Muscle of leg (tissue), 16 donors: ENCODE measurements at places on chromosomes 16 and 17. TPM values are rescaled to one million over a fixed set of nuclear protein-coding genes. Genes with fewer than 3 reads are reported as not detected.
A peak's percentile ranks its signal among the peaks of the same experiment; 100 is the strongest.

- peak; percentile 58 for DNase-seq
Observed at GRCh38 chr17:60442271-60443173, 20.2 kb downstream of the CHCT1 start.

DNA sequence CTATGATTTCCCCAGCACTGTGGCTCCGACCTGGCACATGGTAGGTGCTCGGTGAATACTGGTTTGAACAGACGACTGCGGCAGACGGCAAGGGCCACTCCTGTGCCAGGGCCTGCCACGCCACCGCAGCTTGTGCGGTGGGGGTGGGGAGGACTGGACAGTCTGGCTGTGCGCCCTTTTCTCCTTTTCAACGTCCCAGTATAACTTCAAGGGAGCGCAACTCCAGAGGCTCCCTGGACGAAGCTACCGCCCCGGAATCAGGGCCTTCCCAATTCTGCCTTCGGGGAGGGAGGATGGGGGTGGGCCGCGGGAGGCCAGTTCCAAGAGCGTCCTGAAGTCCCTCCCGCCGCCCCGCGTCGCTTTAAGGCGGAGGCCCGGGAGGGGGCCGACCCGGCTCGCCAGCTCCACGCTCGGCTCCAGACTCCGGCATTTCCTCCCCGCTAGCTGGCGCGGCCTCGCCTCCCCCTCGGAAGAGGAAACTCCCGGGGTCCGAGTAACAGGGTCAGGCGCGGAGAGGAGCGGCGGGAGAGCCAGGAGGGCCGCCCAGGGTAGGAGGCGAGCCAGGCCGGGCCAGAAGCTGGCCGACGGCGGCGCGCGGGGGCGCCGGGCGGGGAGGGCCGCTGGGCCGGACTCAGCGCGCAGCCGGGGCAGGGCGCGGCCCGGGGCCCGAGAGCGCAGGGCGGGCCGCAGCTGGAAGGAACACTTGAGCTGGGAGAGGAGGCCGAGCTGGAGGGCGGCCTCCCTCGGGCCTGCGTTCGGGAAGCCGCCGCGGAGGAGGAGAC lies at the start of gene ITPRIPL2:
ITPRIPL2 (plus strand) TSS at position 388 of the 782 bp plus-strand sequence. CDS start 498 bp downstream, outside the sequence.
- peak; percentile 97 for DNase-seq

GRCh38 chr17:2369039-2369438 lies 31.7 kb downstream of the SGSM2 start:
- no peak for DNase-seq

- no peak for DNase-seq
Observed at GRCh38 chr16:23143391-23143790, 5.9 kb downstream of the USP31 start.

DNA sequence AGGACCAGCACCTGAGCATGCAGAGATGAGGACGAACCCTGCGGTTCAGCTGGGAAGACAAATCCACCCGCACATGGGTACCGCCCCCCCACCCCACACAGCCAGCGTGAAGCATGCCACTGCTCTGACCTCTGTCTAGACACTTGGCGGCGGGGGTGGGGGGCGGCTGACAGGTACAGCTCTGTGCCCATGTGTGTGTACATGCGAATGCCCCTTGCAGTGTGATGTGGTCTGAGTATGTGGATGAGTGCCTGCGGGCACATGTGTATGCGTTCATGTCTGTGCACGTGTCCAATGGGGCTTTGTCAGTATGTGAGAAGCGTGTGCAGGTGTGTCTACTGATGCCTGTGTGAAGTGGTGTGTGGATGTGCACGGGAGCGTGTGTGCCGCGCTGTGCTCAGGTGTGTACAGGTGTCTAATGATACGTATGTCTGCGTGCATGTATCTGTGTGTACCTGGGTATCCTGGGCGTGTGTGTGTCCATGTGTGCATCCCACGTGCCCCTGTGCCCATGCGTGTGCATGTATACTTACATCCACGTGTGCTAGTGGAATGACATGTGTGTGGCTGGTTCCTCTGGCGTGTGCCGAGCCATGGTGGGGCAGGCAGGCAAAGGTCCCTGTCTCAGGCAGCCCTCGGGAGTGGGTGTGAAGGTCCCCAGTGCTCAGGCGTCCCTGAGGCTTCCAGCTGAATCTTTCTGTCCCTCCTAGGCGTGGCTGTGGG lies 636 bp upstream of the RAP1GAP2 start:
- DNase-seq: no peak

DNA sequence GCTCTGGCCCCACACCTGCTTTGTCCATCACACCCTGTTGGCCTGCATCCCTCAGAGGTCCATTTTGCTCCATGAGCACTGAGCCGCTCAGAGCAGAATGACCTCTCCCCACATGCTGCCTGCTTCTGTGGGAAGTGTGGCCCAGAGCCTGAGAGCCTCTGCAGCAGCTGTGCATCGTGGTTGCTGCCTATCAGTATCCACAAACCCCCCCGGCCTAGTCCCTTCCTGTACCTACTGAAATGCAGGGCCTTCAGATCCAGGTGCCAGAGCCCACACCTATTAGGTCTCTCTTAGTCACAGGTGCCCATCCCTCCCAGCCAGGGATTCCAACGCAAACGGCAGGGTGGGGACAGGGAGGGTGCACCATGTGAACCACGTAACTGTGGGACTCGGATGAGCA lies 16.6 kb upstream of the TRPV3 start:
- no peak for DNase-seq

DNA sequence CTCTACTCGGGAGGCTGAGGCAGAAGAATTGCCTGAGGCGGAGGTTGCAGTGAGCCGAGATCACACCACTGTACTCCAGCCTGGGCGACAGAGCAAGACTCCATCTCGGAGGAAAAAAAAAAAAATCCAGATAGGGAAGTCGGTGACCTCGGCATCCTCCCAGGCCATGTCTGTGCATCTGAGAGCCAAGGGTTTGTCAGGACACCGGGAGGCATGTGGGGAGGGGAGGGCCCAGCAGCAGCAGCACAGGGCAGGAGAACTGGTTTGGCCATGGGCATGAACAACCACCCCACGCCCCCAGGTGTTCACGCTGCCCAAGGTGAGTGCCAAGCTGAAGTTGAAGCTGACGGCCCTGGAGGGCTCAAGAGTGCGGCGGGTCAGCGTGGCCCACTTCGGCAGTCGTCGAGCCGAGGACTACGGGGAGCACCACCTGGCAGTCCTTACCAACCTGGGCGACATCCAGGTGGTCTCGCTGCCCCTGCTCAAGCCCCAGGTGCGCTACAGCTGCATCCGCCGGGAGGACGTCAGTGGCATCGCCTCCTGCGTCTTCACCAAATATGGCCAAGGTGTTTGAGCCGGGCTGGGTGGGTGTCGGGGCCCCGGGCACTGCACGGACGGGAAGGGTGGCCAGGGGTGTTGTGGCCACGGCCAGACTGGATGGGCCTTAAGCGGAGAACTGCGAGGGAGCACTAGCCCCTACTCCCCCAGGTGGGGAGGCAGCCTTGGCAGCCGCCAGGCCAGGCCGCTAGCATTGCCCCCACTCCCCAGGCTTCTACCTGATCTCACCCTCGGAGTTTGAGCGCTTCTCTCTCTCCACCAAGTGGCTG lies 14.7 kb upstream of the MYO15B start:
- DNase-seq: no peak

DNA sequence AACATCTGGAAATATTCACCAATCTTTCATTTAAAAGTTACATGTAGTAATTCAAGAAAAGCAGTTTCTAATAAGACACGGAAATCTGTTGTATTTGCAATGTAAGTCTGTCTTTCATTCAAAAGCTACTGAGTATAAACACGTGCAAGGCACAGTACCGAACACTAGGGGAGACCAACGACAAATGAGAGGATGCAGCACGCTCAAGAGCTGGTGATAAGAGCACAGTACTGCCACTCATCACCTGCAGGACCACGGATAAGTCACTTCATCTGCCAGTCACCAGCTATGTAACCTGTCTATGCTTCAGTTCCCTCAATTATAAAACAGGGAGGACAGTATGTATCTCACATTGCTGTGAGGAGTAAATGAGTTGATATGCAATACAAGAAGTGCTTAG lies 67.1 kb downstream of the CLEC18A start:
- DNase-seq: peak; percentile 5

DNA sequence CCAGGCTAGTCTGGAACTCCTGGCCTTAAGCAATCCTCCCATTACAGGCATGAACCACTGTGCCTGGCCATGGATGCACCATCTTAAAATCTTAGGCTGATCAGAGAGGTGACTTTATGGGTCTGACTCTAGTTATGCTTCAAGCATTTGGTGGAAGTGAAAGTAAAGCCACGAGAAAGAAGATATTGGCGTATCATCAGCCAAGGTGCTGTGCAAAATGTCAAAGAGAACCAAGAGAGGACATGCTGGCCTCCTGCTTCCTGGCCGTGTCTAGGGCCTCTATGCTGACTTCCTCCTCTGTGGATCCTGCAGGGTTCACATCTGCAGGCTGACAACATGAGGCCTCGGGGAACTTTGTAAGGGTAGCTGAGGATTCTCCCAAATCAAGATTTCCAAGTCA lies 385.2 kb downstream of the MAF start:
- DNase-seq: no peak

- DNase-seq: no peak
Observed at GRCh38 chr16:68902969-68903345, 59.6 kb downstream of the TANGO6 start.

- DNase-seq: peak; percentile 50
Observed at GRCh38 chr16:2022723-2023091, 3.1 kb downstream of the NPW start.

DNA sequence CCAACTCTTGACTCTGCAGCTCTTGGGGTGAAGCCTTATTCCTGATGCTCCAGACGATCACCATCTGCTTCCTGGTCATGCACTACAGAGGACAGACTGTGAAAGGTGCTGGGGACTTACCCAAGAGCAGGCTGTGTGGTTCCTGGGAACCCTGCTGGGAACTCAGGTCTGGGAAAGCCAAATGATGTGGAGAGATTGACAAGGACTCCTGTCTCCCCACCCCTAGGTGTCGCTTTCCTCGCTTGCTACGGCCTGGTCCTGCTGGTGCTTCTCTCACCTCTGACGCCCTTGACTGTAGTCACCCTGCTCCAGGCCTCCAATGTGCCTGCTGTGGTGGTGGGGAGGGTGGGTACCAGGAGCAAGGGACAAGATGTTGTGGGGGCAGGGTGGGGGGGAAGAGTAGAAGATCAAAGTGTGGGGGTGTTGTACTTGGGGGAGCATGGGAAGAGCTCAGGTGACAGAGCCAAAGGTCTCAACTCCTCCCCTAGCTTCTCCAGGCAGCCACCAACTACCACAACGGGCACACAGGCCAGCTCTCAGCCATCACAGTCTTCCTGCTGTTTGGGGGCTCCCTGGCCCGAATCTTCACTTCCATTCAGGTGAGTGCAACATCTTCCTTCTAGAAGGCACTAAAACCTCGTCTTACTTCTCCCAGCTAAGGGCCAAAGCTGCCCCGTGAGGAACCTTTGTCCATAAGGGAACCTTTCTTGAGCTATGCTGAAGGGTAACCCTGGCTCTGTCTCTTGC lies 3.0 kb downstream of the SOX15 start:
- DNase-seq: no peak

GRCh38 chr17:31788956-31789355 lies 70.1 kb downstream of the COPRS start:
- no peak for DNase-seq

GRCh38 chr17:79777120-79777893 lies 641 bp upstream of the CBX2 start:
- peak; percentile 87 for DNase-seq

- DNase-seq: no peak
Observed at GRCh38 chr17:80807014-80807413, 184.6 kb upstream of the CHMP6 start.

- DNase-seq: no peak
Observed at GRCh38 chr16:2046893-2047329, 723 bp downstream of the NTHL1 start.

DNA sequence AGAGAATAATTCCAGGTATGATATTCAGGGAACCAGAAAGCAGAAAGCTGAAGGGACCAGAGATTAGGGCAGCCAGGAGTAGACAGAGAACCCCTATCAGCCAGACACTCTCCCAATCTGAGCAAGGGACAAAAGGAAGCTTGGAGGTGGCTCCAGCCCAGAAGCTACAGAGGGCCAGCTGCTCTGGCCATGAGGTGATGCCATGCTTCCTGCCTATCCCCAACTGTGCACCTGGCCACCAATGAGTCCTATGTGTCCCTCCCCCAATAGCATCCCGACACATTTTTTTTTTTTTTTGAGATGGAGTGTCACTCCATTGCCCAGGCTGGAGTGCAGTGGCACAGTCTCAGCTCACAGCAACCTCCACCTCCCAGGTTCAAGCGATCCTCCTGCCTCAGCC lies 30.0 kb downstream of the NSMCE1 start:
- no peak for DNase-seq

DNA sequence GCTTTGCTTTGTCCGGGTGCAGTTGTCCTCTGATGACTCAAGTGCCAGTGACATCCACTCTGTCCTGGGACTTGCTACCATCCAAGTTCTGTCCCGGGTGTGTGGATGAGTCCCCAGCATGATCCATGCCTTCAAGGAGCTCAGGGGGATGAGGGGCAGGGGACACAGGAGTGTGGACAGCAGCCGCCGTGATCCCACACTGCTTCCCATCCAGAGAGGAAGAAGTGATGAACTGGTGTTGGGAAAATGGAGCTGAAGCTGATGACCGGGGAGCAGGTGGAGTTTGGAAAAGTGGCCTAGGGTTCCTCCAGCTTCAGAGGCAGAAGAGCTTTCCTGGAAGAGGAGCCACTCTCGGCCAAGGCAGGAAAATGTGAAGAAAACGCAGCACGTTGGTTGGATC lies 249.6 kb upstream of the TNRC6C start:
- DNase-seq: no peak

GRCh38 chr16:85929259-85929721 lies 30.3 kb downstream of the IRF8 start:
- no peak for DNase-seq

DNA sequence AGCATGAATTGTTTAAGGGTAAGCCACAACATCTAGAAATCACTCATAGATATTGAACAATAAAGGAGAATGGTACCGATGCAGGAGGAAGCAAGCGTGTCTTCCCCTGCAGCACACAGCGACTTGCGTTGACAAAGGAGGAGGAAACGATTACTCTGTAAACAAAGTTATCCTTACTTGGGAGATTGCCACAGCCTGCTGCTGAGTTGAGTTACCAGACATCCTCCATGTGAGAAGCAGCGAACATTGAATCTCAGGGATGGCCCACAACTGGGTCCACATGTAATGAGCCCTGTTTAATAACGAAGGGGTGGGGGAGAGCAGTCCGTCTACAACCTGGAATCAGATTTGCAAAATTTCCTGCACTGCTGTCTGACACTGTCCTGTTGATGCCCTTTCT lies 27.7 kb downstream of the CLUH start:
- DNase-seq: no peak

DNA sequence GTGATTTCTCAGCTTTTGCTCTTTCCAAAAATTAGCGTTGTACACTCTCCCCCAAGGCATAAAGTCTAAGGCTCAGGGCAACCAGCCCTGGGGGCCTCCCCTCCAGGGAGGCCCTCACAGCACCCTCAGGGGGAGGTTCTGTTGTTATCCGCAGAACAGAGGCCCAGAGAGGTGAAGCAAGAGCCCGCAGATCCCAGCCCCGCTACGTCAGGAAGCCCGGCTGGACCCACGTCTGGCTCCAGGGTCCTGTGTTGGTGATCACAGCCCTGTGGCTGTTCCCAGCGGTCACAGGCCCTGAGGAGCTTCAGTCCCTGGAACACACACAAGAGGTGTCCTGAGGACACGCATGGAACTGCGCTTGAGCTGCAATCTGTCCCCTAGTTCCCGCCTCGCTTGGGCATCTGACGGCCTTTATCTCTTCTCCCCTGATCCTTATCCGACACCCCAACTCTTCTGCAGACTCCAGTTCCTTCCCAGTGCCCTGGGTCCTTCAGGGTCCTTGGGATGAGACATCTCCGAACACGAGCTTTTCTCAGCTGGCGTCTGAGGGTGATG lies 1.1 kb upstream of the ZG16B start:
- DNase-seq: no peak

The TAT gene
- total RNA-seq: 0.04 TPM

The AOC2 gene
- total RNA-seq: 0.66 TPM

The TANC2 gene
- total RNA-seq: 52.8 TPM

The SLC46A1 gene
- 8.2 TPM for total RNA-seq

The CACNA1G gene
- 5.9 TPM for total RNA-seq

The TNFRSF13B gene
- total RNA-seq: not detected

The APOBR gene
- total RNA-seq: 0.18 TPM
